AG08395 (cell line): ENCODE measurements at places on chromosomes 13 and 19.
A peak's percentile ranks its signal among the peaks of the same experiment; 100 is the strongest.

DNA sequence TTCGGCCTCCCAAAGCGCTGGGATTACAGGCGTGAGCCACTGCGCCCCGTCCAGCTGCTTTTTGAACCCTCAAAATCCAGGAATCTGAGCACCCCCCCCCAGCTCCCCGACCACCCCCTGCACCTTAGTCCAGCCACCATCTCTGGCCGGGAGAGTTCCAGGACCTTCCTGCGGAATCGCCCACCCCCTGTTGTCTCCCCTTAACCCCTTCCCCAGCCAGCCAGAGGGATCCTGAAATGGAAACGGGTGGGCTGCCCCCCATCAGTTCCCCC lies 772 bp upstream of the MBD3 start:
- no peak for DNase-seq

- DNase-seq = no peak
Measured at GRCh38 chr13:96900986-96901385, 93.3 kb downstream of the OXGR1 start.

- DNase-seq = no peak
Measured at GRCh38 chr13:43732726-43733125, 54.0 kb downstream of the ENOX1 start.

DNA sequence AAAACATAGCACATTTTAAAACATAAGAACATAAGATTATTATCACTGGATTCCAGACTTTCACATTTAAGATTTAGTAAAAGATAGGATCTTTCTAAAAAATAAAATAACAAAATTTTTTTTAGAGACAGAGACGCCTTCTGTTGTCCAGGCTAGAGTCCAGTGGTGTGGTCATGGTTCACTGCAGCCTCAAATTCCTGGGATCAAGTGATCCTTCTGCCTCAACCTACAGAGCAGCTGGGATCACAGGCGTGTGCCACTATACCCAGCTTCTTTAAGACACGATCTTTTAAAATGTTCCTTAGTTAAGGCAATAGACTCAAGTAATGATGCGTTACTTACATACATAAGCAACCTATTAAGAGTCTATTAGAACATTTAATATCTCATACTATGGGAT lies 32.7 kb downstream of the ALG5 start:
- no peak for DNase-seq

DNA sequence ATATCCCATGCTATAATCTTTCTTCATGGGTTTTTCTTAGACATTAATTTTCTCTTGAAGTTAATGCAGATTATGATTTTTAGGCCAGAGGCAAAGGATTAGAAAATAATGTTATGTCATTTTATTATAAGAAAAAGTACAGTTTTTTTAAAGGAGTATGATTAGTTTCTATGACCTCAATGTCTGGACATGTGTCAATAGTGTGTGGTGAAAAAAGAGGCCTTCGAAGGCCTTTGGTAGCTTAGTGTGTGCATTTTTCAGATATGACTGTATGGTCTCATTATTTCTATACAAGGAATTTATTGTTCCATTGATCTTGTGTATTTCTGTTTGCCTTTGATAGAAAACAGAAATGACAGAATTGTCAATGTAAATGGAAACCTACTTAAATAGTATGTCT lies 195.6 kb downstream of the GPC5 start:
- no peak for DNase-seq

- DNase-seq = peak; percentile 13
Measured at GRCh38 chr13:48155848-48156247, 60.9 kb upstream of the MED4 start.

- peak; percentile 85 for DNase-seq
Measured at GRCh38 chr19:1025960-1026782, at the start of gene CNN2. Gene CNN2, plus strand, starts transcription at chr19:1026608. Its CDS starts 54 bp downstream, at chr19:1026662.

DNA sequence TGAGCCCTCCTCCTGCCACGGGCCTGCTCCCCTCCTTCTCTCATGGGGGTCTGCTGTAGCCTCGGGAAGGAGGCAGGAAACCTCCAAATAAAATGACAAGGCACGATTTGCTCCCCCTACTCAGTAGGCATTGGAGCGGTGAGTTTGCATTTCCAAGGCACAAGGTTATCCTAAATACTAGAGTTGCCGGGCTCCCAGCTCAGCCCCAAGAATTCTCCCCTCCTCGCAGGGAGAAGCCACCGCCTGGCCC lies 1.5 kb downstream of the CEBPA start:
- no peak for DNase-seq
